Mammary microvascular endothelial cell (primary cell): ENCODE measurements at places on chromosomes 12 and 14. TPM values are rescaled to one million over a fixed set of nuclear protein-coding genes. Genes with fewer than 3 reads are reported as not detected.

Gene INTS13
- total RNA-seq, result 36.7 and 44.1 TPM in 2 replicates

Gene FOXG1
- total RNA-seq, result under 0.01 TPM in 1 of 2 replicates, not detected in the other

Gene MMP14
- 238 and 246 TPM in 2 replicates for total RNA-seq

Gene KRT3
- not detected in 2 replicates for total RNA-seq

Gene OTX2
- total RNA-seq, result not detected in 2 replicates

Gene CDK4
- total RNA-seq, result 235 and 265 TPM in 2 replicates
